ENCODE measurements at places on chromosomes 7 and 10.

GRCh38 chr10:80497187-80498077 lies 40.3 kb upstream of the SH2D4B start:
- peak; percentile 87 for DNase-seq

DNA sequence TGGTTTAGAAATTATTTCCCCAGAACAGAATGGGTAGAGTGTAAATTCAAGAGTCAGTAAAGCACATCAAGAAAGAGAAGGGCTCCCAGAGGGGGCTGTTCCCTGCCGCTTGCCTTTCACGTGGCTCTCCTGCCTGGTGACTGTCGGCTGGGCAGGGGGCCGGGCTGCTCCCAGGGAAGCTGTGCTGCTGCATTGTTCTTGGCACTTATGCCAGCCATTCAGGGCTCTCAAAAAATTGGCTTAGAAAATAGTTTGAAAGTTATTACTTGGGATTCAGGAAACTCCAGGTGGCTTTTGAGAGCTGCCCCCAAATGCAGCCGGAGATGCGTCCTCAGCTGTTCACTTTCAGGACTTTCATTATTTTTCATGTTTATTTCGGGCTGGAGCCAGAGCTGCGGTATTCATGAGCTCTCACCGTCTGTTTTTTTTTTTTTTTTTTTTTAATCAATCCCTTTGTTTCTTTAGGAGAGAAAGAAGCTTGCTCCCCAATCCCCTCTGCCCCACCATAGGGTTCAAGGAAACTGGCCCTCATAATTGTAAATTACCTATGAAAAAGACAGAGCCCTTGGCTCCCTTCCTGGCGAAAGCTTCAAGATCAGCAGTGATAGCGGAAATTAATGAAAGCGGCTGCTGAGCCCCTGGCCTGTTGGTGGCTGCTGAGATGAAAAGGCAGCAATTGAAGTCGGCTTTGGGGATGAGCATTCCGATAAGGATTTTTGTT lies 94.1 kb downstream of the SORCS3 start:
- DNase-seq, result no peak

GRCh38 chr7:105118612-105119600 lies 104.9 kb downstream of the KMT2E start:
- no peak for DNase-seq

GRCh38 chr7:102916426-102916825 lies 3.6 kb downstream of the LRRC17 start:
- peak; percentile 79 for DNase-seq

DNA sequence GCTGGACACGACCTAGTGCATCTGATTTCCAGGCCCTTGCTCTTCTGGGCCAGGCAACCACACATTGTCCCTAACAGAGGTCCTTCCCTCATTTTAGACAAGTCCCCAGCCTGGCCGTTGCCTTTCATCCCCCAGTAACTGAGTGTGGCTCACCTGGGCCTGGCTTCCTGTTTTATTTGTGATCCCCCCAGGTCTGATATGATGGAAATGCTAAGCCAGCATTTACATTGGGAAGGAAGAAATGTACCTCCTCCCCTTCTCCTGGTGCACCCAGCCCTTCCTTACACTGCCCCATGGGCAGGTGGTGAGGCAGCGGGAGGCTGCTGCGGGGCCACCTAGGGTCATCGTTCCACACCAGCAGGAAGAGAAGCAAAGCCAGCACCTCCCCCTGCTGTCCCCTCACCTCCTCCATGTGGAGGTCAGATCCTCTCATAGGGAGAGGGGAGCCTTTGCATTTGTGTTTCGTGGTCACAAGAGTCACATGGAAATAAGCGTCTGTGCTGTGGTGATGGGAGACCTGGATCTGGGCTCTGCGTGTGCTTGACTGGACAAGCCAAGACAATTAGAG lies 108.8 kb downstream of the GLRX3 start:
- DNase-seq, result no peak

GRCh38 chr7:106731646-106732444 lies 70.9 kb upstream of the CCDC71L start:
- DNase-seq, result peak; percentile 62

DNA sequence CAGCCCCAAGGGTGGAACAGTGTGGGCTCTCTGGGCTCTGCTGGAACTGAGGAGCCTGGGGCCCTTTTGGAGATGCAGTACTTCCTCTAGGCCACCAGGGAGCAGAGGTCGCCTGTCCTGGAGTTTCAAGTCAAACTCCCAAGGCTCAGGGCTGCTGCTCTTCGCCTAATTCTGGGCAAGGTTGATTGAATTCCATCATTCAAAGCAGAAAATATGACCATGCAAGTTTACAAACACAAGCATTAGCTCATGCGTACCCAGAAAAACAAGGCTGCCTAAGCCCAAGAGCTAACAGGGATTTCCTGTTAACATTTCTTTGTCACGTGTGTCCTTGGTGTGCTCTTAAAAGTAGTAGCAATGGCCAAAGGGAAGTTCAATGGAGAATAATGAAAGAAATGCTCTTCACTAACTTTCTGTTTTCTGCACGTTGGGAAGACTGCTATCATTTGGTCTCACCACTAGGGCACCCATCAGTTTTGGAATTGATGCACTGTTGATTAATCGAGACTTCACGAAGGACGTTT lies 20.1 kb downstream of the LDB3 start:
- DNase-seq, result peak; percentile 80

DNA sequence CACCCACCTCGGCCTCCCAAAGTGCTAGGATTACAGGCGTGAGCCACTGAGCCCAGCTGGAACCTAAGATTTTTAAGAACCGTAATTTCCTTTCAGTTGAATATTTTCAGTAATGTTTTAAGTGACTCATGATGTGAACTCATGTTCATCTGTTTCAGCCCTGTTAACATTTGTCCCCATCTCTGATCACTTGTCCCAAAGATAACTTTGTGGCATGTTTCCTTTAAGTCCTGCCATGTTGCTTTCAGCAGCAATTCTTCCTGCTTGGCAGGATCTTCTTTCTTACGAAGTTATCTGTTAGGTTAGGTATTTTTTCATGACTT lies 19.3 kb downstream of the ZRANB1 start:
- DNase-seq, result no peak

DNA sequence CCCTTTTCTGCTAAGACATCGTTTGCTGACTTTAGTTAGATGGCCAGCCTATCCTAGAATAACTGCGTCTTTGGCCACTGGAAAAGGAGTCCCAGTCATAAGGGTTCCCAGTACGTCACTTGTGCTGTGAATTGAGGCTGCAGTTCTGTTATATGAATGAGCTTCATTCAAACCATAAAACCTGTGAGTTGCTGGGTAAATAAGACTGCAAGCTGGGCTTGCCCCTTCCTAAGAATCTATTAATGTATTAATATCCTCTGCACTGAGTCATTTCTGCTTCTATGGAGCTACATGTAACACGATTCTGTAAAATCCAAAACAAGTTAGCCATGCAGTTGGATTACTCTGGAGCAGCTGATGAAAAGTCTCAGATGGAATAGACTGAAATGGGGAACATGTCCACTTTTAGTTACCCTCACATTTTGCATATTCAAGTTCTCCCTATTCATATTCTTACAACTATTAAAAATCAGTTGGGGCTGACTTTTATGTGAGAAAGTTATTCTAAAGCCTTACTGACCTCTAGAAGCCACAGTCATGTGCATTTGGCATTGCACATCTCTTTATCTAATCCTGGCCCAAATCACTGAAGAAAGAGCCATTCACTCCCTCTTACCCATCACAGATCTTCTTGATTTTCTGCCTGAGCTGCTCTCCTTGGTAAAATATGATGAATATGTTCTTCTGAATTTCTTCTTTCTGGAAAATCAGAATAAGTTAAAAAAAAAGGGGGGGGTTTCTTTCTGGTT lies 41.8 kb upstream of the TMEM213 start:
- DNase-seq, result no peak
